T-cell (primary cell): ENCODE measurements at places on chromosomes 6 and 20.

DNA sequence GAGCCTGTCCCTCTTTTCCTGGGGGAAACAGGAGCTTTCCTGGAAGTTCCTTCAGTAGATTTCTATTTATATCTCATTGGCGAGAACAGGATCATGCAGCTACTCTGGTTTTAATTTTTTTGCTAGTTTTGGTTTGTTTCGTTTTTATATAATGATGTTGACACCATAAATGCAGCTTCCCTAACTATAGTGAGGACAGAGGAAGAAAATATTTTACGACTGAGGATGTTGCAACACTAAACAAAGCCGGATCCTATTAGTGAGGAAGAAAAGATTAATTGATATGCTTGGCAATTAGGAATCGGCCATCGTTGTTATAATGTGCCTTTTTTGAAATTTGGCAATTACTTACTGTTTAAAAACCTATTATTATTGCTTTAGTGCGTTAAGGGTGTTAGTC, 16.6 kb downstream of the KDM1B start:
- DNase-seq, result no peak

- no peak for DNase-seq
These were observed 35.4 kb upstream of the ZNFX1 start for GRCh38 chr20:49313283-49313682.

GRCh38 chr6:161228096-161228495, 45.8 kb downstream of the AGPAT4 start:
- DNase-seq, result no peak

GRCh38 chr6:87210979-87211378, 55.6 kb downstream of the ZNF292 start:
- DNase-seq, result no peak

GRCh38 chr6:165895421-165896165, 232.6 kb upstream of the PDE10A start:
- no peak for DNase-seq

- DNase-seq, result no peak
These were observed 266.0 kb downstream of the CDKAL1 start for GRCh38 chr6:20800229-20800628.

GRCh38 chr20:37265152-37265551, 3.5 kb upstream of the GHRH start:
- no peak for DNase-seq

- no peak for DNase-seq
These were observed 101.6 kb downstream of the LINC00237 start for GRCh38 chr20:21004386-21005076.

GRCh38 chr6:40504274-40504673, 82.9 kb downstream of the LRFN2 start:
- DNase-seq, result no peak
